ENCODE measurements at places on chromosomes 16 and 17.

- no peak for DNase-seq
These were observed at the start of gene ABCC12 for GRCh38 chr16:48155926-48156789. Gene ABCC12, minus strand, starts transcription at chr16:48155993. Its CDS starts 9,569 bp downstream, at chr16:48146424.

DNA sequence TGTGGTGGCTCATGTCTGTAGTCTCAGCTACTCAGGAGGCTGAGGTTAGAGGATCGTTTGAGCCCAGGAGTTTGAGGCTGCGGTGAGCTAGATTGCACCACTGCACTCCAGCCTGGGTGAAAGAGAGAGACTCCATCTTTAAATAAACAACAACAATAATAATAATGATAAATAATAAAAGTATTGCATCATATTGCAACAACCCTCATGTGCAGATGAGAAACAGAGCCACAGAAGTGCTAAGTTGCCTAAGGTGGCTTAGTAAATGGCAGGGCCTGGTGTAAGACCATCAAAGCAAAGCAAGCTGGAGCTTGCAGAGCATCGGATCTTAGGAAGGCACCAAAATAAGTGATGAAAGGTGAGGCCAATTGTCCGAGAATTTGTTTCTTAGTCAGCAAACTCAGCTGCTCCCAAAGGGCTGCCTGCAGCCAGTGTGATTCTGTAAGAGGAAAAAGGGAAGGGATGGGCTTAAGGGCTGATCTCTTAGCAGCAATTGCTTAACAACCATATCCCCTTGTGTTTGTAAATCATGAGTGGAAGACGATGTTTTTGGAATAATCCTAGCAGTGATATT is 45.3 kb upstream of the HS3ST3A1 start:
- DNase-seq: no peak

- no peak for DNase-seq
These were observed 45.4 kb upstream of the ARL4D start for GRCh38 chr17:43353393-43353792.

GRCh38 chr17:50476545-50477315 is 1.9 kb upstream of the RSAD1 start:
- no peak for DNase-seq

DNA sequence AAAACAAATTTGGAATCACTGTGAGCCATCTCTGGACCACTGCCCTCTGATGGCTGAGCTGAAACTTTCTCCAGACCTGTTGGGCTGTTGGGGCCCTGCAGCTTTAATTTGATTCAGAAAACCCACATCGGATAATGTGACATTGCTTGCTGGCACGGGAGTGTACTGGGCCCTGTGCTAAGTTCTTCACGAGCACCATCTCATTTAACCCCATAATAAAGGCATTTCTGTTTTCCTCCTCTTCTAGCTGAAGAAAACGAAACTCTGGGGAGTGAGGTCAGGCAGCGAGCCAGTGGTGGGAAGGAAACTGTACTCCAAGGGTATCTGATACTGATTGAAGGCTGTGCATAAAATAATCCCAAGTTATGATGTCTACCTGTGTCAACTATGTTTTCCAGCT is 34.5 kb upstream of the TNRC6A start:
- DNase-seq: no peak

DNA sequence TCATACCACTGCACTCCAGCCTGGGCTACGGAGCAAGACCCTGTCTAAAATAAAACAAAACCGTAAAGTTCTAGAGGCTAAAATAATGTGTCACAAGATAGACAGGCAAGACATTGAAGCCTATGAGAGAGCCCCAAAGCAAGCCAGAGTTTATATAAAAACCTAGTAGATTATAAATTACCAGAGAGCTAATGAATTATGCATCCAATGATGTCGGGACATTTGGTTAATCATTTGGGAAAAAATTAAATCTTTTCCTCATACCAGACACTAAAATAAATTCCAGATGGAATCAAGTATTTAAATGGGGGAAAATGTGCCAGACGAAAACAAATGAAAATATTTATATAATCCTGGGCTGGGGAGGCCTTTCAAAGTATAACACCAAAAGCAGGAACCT is 24.2 kb downstream of the CCDC40 start:
- no peak for DNase-seq

GRCh38 chr17:39647256-39647655 is 10.3 kb downstream of the STARD3 start:
- no peak for DNase-seq

GRCh38 chr16:11602321-11602720 is 15.6 kb upstream of the LITAF start:
- DNase-seq: no peak

DNA sequence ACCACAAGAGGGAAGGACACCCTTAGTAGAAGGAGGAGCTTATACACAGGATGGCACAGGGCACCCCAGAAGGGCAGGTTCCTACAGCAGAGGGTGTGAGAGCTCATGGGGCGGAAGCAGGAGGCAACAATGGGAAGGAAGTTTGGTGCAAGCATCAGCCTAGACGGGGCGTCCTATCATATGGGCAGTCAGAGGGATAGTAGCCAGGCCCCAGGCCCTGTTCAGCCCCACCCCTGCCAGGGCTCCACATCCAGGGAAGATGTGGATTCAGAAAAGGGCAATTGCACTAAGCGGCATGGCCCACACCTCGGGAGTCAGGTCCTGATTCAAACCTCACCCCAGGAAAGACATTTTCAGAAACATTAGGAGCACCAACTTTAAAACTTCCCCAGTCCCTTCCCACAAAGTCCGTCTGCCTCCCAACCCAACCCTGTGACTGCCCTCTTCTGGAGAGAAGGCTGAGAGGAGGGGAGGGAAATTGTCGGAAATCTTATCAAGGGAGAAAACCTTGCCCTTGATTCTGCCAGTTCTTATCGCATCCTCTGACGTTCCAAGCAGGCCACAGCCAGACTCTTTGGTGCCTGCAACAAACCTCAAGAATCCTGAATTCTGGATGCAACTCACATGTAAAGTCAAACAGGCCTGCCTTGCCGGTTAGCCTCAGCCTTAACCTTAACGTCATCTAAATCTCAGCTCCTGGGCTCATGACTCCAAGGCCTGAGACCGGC is 198.8 kb upstream of the CDH5 start:
- peak; percentile 71 for DNase-seq

DNA sequence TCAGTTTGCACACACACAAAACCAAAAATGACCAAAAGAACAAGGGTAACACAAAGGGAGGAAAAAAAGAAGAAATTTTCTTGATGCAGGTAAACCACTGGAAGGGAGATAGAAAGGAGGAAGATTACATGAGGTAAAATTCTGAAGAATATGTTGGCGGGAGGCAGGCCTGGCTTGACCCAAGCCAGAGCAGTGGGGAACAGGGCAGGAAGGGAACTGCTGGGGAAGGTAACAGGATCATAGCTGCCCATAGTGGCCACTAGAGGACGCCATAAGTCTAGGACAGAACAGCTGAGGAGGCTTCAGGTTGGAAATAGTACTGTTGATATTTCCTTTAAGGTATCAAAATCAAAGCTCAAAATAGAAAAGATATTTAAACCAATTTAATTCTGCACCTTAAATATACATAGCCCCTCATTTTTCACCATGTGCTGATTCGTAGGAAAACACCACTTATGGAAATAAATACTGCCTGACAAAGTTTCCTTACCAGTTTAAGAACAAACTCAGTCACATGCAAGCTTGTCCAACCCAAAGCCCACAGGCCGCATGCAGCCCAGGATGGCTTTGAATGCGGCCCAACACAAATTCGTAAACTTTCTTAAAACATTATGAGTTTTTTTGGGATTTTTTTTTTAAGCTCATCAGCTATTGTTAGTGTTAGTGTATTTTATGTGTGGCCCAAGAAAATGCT is 15.5 kb downstream of the VPS35 start:
- no peak for DNase-seq

DNA sequence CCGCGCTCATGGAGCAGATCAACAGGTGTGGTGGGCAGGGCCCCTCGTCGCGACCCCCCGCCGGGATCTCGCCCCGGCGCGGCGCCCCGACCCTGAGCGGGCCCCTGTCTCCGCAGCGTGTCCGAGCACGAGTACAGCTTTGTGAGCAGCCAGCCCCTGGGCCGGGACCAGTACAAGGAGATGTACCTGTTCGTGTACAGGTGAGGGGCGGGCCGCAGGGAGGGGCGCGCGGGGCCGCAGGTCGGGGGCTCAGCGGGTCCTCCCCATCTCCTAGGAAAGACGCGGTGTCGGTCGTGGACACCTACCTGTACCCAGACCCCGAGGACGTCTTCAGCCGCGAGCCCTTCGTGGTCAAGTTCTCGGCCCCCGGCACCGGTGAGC is 848 bp downstream of the DNASE1L2 start:
- no peak for DNase-seq

GRCh38 chr17:32226886-32227285 is 38.7 kb upstream of the RHBDL3 start:
- no peak for DNase-seq

GRCh38 chr17:11823862-11824261 is 173.4 kb downstream of the ZNF18 start:
- no peak for DNase-seq

GRCh38 chr17:78248051-78248914 is 16.9 kb downstream of the TMEM235 start:
- DNase-seq: no peak

DNA sequence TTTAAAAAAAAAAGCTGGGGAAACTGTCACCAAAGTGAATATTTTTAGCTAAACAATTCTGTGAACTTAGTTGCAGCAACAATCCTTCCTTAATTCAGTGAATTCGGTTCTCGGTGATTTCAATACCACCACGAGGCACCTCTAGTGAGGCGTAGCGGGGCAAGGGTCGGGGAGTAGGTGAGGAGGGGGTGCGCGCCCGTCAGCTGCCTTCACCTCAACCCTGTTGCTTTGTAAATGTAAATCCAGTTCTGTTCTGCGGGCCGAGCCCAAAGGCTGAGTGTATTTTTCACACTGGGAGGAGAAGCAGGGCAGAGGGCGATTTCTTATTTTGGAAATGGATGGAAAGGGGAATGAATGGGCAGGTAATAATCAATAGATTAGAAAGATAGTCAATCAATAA is 17.4 kb downstream of the SALL1 start:
- DNase-seq: no peak

DNA sequence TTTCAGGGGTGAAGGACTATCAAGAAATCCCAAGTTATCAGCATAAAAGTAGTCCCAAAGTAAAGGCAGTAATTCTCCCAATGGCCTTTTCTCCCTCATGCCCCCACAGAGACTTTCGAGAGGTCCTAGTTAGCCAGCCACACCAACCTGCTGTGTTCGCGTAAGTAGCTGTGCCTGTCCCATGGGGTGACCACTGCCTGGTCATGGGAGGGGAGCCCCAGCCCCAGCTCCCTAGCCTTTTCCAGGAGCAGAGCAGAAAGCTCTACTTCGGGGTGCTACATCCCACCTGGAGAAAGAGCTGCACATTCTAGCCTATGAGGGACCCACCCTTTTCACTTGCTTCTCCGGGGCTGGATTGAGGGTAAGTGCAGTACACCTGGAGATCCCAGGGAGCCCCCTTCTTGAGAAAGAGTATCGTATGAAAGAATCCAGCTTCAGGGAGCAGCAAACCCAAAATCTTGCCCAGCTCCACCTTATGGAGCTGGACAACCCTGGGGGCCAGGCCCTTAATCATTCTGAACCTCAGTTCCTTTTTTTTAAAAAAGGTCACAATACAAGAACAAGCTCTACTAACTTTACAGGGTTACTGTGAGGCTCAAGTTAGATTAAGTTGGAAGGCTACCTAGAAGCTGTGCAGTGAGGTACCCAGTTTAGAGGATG is 8.6 kb upstream of the SOST start:
- peak; percentile 60 for DNase-seq

GRCh38 chr16:17469011-17469740 is 1.6 kb downstream of the XYLT1 start:
- no peak for DNase-seq

DNA sequence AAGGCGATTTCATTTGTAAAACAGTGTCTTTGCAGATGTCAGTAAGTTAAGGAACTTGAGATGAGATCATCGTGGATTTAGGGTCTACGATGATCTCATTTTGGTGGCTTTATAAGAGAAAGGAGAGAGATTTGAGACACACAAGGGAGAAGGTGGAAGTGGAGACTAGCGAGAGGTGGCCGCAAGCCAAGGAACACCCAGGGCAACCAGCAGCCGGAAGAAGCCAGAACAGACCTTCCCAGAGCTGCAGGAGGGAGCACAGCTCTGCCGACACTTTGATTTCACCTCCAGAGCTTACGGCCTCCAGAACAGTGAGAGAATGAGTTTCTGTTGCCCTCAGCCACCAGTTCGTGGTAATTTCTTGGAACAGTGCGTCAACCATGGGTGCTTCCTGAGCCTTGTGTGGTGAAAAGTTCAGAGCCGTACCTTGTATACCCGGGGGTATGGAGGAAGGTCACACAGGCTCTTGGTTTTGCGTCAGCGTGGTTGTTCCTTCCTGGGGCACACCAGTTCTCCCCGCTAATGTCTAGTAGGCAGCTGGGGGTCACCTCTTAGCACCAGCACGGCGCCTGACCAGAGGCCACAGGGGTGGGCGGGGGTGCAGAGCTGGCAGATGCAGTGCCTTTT is 12.9 kb upstream of the SEC14L1 start:
- DNase-seq: no peak

DNA sequence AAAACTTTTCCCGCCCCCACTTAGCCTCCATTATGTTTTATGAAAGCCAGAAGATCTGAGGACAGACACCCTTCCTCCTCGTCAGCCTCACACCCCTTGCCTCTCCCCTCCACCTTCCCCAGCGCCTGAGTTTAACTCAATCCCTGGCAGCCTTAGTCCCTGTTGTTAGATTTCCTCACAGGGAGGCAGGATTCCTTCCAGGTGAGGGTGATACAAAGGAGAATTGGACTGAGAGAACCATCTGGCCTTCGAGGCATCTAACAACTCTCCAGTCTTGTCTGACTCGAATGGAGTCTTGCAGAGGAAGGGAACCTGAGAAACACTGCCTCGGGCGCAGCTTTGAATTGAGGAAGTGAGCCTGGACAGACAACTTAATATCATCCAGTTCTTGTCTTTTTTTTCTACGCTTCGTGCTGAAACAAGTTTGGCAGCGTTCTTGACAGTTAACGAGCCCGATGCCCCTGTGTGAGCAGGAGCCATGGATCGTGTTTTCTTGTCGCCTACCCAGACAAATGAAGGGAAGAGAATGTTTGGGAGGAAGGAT is 1.3 kb upstream of the ZNF768 start:
- DNase-seq: no peak

DNA sequence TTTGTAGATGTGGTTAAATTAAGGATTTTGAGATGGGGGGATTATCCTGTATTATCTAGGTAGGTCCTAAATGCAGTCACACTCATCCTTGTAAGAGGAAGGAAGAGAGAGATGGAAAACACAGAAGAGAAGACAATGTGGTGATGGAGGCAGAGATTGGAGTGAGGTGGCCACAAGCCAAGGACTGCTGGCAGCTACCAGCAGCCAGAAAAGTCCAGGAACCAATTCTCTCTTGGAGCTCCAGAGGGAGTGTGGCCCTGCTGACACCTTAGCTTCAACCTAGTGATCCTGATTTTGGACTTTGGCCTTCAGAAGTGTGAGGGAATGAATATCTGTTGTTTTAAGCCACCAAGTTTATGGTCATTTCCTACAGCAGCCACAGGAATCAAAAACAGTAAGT is 18.0 kb downstream of the MAPT start:
- no peak for DNase-seq

GRCh38 chr16:15601212-15601879 is 41.6 kb downstream of the MARF1 start:
- no peak for DNase-seq

- DNase-seq: no peak
These were observed 2.3 kb downstream of the PIEZO1 start for GRCh38 chr16:88782454-88783390.

Measured in coronary artery (tissue), 2 donors.